Activated naive CD4-positive, alpha-beta T cell treated with anti-CD3 and anti-CD28 coated beads, Interleukin-2, amount 50 U/mL, for 16 hours (primary cell): ENCODE measurements at places on chromosomes 4 and X.

DNA sequence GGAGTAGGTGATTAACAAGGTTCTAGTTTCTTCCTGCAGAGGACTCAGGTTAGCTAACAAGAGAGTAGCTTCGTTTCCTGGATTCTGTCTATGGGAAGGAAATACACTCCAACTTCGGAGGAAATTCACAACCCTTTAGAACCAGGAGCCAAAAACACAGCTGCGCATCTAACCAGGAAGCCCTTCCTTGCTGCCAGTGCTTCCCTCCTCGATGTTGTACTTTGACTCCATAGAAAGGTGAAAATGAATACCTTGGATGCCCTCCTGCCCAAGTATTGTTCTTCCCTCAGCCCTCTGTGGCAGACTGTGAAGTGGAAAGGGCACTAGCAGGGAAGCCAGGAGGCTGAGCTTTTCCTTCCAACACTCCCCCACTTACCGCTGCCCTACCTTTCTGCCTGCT lies 35.1 kb downstream of the AKAP4 start:
- DNase-seq, result no peak

- DNase-seq, result no peak
Measured at GRCh38 chr4:153901220-153901619, 112.3 kb upstream of the SFRP2 start.

DNA sequence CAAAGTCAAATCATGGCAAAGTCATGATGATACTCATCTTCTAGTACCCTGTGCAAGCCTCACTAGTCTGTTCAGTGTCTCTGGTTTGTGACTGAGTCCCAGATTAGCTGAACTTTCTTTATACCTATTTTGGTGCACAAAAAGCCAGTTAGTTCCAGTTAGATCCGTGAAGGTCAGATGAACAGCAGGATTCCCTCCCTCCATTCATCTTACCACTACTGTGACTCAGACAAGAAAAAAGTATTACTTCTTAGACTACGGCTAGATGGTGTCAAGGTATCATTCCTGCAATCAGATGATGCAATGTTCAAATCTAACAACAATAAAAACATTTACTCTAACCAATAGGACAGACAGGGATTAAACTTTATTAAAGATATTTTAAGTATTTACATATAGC lies 30.4 kb downstream of the ARHGEF6 start:
- DNase-seq, result no peak

DNA sequence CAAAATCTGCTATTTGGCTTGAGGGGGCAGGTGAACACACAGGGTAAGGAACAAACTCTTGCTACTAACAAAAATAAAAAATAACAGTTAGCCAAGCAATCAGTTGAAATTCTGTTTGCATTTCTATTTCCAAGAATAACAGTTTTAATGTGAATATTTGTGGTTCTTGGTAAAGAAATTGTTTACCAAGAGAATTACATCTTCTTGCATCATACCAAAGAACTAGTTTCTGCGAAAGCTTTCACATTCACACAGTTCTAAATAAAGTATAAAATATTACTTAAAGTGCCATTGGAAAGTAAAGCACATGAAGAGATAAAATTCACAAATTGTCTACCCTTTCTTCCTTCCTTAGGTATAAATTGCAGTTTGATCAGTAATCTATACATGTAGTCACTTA lies 54.4 kb downstream of the KLHL4 start:
- DNase-seq, result no peak

DNA sequence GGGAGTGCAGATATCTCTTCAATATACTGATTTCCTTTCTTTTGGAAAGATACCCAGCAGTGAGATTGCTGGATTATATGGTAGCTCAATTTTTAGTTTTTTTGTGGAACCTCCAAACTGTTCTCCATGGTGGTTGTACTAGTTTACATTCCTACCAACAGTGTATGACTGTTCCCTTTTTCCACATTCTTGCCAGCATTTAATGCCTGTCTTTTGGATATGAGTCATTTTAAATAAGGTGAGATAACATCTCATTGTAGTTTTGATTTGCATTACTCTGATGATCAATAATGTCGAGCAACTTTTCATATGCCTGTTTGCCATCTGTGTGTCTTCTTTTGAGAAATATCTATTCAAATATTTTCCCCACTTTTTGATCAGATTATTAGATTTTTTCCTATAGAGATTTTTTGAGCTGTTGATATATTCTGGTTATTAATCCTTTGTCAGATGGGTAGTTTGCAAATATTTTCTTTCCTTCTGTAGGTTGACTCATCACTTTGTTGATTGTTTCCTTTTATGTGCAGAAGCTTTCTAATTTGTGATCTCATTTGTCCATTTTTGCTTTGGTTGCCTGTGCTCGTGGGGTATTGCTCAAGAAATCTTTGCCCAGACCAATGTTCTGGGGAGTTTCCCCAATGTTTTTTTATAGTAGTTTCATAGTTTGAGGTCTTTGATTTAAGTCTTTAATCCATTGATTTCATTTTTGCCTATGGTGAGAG lies 552.7 kb downstream of the ZNF674 start:
- no peak for DNase-seq

- no peak for DNase-seq
Measured at GRCh38 chrX:25878806-25879205, 259.3 kb upstream of the MAGEB18 start.

DNA sequence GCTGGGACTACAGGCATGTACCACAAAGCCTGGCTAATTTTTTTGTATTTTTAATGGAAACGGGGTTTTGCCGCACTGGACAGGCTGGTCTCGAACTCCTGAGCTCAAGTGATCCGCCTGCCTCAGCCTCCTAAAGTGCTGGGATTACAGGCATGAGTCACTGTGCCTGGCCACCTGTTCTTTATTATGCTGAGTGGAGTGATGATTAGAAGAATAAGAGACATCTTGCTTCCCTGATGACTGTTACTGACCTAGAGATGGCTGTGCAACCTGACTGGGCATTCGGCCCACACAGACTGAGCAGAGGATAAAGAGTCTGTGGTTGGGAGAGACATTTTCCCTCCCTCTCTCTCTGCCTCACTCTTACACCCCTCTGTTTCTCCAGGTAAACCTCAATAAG lies 56.7 kb downstream of the SPINK2 start:
- no peak for DNase-seq

GRCh38 chr4:185165605-185166063 lies 22.6 kb downstream of the SLC25A4 start:
- no peak for DNase-seq

DNA sequence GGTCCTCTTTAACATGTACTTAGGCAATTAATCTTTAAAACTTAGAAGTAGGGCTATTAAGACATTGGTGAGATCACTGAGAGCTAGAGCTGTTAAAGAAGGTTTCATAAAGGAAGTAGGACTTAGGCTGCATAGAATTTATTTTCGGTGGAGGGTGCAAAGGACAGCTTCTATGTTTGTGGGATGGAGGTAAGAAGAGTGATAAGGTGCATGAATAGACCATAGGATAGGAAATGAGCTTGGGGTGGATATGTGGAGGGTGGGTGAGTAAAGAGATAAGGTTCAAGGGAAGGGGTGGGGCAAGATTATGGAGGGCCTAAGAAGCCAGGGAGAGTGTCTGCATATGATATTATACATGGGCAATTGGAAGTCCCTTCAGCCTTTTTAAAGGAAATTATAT lies 15.9 kb downstream of the RTL9 start:
- no peak for DNase-seq
